ENCODE measurements at places on chromosomes 6 and 20.

DNA sequence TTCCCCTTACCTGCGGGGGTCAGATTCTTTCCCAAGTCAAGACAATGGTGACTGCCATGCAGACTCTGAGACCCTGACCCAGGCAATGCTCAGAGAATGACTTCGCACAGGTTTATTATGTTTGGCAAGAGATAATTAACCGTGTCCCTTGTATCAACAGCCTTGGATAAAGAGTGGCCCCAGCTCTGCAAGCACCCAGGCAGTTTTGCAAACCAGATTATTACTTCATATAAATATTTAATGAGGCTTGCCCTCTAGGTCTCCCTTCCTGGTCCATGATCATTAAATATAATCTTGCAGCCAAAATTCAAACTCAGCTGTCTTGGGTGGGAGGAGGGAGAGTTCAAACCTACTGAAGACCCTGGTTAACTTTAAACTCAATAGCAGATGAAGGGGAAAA is 156.5 kb downstream of the ANKRD60 start:
- no peak for DNase-seq

DNA sequence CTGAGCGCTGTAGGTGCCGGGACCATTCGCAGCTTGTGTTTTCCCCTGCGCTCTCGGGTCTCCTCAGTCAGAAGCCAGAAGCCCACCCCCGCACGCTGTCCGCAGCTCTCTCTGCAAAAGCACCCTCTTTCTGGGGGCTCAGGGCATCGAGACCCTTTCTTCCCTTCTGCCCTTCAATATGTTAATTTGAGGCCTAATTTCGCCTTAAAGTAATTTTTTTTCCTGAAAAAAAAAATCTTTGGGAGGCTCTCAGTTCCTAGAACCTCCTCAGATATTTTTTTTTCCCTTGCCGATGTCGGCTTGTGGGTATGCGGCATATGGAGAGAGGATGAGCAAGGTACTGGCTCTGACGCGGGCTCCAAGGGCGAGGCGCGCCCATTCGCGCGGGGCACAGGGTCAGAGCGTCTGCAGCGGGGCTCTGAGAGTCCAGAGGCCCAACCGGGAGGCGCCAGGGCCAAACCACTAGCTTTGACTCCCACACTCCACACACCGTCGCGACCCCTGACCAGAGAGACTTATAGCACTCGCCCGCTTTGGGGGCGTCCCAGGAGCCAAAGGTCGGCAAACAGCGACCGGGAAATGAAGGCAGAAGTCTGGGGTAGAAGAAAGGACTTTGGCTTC is 893 bp downstream of the PRDM13 start:
- DNase-seq: no peak

DNA sequence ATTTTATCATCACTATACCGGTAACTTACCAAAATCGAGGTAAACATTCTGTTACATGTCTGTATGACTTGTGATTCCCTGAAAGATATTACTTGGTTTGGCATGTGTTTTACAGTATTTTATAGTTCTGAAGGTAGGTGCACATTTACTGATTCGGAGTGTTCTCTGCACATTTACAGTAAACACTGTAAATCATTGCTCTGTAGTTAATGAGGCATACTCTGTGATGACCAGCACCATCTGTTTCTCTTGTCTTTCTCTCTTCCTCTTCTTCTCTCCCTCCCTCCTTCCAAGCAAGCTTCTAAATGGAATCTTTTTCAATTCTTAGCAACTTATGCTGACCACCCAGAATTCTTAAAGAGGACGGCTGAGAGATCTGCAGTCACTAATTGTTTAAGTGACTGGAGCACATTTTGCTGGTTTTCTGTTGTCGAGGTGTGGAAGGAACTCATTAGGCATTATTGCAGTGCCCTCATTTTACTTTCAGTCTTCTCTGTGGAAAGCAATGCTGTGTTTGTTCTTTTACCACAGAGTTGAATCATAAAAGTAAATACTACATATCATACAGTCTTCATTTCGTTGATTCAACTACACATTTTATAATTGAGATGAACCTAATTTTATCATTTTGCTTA is 126.5 kb downstream of the UTRN start:
- DNase-seq: no peak

GRCh38 chr6:48743738-48744137 is 632.7 kb upstream of the PTCHD4 start:
- DNase-seq: no peak

- no peak for DNase-seq
These were observed 91.6 kb downstream of the MRPL14 start for GRCh38 chr6:44035621-44036020.

DNA sequence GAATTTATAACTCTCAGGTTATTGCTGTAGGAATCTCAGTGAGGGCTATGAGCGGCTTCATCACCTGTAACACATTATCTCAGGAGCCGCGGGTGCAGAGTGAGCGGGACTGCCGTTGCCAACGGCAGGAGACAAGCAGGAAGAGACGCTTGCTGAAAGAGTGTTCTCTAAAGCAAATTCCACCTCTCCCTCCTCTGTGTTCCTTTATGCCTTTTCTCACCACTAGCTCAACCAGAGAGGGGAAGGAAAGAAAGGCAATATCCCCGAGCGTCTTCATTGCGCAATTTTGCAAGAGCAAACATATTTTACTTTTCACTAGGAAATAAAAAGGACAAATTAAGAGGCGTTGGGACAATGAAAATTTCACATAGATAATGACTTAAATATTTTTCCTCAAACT is 185.2 kb upstream of the EXOC2 start:
- no peak for DNase-seq

GRCh38 chr6:149140910-149141290 is 176.6 kb upstream of the TAB2 start:
- no peak for DNase-seq

GRCh38 chr6:99002831-99003230 is 55.1 kb upstream of the FBXL4 start:
- no peak for DNase-seq

GRCh38 chr6:56849896-56850295 is 105.0 kb upstream of the BEND6 start:
- no peak for DNase-seq

- no peak for DNase-seq
These were observed 92.3 kb downstream of the ANKS1A start for GRCh38 chr6:34981366-34981765.

GRCh38 chr20:17391127-17391771 is 139.9 kb downstream of the BFSP1 start:
- DNase-seq: no peak

GRCh38 chr6:79954849-79955248 is 7.5 kb upstream of the ELOVL4 start:
- no peak for DNase-seq

DNA sequence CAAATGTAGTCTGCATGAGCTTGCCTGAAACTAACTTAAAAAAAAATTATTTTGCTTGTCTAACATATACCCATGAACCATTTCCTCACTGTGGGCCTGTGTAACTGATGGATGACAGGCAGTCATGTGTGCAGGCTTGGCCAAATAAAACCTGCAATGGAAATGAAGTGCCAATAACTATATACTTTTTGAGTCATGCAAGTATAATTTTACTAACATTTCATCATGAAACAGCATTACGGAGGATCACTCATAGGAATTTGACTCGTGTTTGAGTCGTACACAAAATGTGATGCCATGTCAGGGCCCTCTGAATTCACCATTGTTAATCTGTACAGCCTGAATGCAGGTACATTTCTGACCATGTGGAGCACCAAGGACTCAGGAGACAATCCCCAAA is 46.6 kb downstream of the HDDC2 start:
- no peak for DNase-seq

DNA sequence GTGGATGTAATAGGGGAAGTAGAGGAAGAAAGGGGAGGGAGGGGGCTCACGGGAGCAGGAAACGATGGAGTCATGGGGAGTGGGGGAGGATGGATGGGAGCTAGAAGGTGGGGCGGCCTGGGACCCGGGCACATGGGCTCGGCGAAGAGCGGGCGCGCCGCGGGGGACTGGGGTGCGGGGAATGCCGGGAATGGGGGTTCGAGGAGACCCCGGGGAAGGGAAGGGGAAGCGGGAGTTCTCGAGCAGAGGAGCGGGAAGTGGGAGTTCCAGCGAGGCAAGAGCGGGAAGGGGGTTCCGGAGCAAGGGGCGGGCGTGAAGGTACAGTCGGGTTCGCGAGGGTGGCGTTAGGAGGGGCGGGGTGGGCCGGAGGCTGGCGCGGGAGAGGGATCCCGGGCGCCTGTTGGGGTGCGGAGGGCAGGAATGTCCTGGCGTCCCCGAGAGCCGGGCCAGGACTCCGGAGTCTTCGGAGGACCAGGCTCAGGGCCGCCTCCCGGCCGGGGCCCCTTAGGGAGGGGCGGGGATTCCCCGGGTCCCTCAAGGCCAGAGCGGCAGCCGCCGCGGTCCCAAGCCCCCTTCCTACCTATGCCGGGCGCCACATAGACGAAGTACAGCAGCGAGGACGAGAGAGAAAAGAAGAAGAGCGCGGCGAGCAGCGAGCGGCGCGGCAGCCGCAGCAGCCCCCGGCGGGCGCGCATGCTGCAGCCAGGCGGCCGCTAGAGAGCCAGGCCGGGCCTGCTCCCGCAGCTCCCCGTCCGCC is 504 bp downstream of the B4GALT5 start:
- no peak for DNase-seq

- DNase-seq: no peak
These were observed 884.5 kb upstream of the GJE1 start for GRCh38 chr6:141248021-141248799.

GRCh38 chr6:87827346-87827745 is 125.3 kb upstream of the AKIRIN2 start:
- DNase-seq: no peak

- no peak for DNase-seq
These were observed 23.6 kb downstream of the RWDD2A start for GRCh38 chr6:83216806-83217205.

DNA sequence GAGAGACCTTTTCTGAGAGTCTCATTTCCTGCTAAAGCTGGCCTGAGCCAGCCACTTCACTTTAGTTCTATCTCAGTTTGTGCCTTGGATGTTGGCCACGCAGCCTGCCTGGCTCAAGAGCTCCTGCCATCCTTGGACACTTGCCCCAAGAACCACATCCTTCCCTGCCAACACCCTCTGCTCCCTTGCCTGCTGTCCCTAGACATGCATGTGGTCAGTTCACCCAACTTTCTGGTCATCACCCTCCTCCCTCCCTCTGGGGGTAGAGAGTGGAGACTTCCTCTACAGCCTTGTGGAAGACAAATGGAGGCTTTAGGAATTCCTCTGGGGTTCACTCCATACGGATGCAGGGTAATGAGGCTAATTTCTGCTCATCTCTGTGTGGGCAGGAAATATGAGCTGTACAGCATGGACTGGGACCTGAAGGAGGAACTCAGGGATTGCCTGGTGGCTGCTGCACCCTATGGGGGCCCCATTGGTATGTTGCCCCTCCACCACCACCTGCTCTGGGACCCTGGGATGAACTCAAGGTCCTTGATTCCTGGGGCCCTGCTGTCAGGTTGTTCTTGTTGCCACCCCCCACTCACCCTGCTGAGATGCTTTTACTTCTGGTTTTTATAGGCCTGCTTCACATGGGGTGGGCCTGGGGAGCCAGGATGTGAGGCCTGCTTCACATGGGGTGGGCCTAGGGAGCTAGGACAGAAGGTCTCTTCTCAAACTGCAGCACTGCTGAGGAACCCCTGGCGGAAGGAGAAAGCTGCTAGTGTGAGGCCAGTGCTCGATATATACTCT is 13.8 kb upstream of the PTPRA start:
- DNase-seq: no peak

DNA sequence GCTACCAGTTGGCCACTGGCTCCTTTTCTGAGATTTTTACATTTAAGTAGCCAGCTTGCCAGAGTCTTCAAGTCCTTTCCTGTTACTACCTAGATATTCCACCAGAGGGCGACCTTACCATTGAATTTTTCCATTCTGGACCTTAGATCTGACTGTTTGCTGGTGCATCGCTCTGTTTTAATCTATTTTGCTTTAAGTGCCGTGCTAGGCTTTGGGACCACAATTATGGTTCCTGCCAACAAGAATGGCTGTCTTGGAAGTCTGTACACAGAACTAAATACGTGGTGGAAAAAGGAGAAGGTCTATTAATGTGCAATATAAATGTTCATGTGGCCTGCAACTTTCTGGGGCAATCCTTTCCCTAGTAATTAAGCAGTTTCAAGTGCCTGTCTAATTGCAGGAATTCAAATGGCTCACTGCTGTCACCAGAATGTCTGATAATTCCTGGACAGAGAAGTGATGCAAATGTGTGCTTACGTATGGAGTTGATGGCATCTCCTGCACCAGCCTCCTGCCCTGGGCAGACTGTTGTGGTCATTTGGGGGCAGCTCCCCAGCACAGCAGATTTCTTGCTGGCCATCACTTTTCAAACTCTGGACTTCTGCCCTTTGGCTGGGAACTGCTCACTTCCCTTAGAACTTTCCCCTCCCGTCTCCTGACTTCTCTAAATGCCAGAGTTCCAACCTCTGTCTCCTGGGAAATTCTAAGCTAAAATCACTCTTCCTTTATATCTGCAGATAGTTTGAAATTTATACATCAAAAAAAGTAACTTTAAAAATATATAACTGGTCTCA is 5.6 kb upstream of the HLA-DOA start:
- DNase-seq: no peak

- DNase-seq: no peak
These were observed 383.2 kb downstream of the CD83 start for GRCh38 chr6:14500809-14501208.

DNA sequence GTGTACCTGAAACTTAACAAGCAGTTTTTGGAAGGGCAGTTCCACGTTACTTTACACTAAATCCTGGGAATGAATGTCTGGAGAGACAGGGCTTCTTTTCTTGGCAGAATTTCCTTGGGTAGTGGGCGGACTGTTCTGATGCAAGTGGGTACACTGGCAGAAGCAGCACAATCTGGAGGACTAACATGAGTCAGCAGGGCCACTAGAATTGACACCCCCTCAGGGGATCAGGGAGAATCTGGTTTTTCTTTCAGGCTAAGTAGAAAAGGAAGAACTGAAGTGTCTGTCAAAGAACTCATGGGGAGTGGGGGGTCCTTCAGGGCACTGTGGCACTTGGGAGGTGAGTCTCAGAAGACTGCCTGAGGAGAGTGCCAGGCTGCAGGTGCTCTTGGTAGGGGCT is 34.6 kb downstream of the PANK2 start:
- no peak for DNase-seq

DNA sequence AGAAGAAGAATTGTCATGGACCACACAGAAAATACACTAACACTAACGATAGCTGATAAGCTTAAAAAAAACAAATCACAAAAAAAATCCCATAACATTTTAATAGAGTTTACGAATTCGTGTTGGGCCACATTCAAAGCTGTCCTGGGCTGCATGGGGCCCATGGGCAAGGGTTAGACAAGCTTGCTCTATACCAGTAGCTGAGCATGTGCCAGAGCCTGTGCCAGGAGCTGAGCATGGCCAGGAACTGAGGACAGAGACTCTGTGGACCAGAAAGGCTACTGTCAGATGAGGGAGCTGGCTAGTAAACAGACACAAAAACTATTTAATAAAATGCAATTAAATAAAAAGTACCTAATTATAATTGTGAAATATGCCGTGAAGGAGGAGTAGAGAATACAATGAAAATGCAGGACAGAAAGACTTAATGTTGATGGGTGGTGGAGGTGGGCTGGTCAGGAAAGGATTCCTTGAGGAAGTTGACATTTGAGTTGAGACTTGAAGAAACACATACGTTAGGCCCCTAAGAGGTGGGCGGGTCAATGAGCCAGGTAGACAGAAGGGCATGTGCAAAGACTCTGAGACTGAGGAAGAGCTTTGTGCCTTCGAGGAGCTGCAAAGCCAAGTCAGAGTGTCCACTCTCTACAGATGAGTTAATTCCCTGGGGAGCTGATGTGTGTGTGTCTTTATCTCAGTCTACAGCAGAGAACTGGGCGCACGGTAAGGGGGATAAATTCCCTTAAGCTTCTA is 66.1 kb downstream of the JPH2 start:
- DNase-seq: no peak

Data from esophagus squamous epithelium (tissue), 5 donors.